ENCODE measurements at places on chromosomes 4 and X.

- no peak for DNase-seq
Observed at GRCh38 chr4:184850018-184850417, 24.2 kb upstream of the ACSL1 start.

- DNase-seq = no peak
Observed at GRCh38 chr4:1873291-1873690, 2.1 kb downstream of the NSD2 start.

GRCh38 chr4:139568206-139568955, 12.4 kb upstream of the SETD7 start:
- no peak for DNase-seq

DNA sequence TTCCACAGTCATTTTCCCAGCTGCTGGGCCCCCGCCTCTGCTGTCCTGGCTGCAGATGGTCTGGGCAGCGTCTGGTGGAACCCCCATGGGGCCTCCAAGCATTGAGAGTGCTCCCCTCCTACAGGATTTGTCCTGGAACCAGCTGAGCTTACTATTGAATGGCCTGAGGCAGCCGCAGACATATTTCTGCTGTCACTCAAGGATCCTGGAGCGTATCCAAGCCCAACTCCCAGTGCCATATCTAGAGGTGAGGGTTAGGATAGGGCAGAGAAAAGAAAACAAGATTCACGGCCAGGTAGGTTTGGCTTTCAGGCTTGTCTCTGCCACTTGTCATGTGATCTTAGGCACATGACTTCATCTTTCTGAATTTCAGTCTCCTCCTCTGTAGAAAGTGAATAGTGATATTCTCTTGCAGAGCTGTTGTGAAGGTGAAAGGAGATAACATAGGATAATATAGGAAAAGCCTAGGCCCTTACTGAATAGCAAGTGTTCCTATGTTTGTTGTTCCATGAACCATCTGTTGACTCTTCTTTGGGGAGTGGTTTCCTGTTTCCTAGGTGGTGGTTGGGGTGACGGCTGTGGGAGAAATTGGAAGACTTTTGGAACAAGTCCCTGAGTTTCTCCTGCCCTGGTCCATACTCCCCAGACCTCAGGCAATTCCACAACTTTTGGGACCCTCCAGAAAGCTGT, 52.3 kb downstream of the SEPSECS start:
- no peak for DNase-seq

DNA sequence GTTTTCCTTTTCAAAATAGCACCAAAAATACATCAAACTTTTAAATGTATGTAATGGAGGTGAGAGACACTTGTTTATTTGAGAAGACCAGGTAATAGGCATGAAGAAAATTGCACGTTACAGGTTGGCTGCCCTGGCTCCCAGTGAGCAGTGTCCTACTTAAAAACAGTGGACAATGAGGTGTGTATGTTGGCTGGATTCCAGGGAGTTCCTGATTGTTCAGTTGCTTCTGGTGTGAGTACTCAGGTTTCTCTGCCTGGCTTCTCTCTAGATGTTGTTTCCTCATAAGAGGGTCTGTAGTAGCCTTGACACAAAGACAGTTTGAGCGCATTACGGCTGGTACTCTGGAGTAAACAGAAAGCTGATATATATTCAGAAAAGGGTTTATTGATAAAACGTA, 29.4 kb downstream of the SNX25 start:
- no peak for DNase-seq

DNA sequence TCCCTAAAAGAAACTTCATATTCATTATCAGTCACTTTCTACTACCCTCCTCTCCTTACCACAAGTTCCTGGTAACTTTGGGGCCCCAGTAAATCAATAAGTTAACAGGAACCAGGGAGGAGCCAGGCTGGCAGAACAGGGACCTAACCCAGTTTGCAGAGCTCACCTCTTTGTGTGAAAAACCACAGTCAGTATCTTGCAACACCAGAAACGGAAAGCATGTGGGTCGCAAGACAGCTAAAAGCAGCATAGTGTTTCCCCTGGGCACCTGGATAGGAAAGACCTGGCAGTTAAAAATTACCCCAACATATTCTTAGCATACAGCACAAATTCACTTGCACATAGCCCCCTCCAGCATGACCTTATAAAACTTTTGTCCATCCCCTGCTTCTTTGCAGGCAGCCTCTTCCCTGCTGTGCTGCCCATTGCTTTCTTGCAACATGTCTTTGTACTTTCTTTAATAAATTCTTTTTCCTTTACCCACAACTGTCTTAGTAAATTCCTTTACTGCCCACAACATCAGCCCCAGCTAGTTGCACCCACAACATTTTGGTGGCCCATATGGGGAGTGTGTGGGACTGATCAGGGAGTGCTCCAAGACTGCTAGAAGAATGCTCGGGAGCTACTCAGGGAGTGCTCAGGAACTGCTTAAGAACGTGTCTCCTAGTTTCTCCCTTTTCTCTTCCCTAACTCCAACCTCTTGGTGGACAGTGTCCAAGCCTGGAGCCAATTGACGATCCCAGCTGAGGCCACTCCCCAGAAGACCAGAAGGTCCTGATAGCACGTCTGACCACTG, 83.4 kb downstream of the MSN start:
- peak; percentile 84 for DNase-seq

DNA sequence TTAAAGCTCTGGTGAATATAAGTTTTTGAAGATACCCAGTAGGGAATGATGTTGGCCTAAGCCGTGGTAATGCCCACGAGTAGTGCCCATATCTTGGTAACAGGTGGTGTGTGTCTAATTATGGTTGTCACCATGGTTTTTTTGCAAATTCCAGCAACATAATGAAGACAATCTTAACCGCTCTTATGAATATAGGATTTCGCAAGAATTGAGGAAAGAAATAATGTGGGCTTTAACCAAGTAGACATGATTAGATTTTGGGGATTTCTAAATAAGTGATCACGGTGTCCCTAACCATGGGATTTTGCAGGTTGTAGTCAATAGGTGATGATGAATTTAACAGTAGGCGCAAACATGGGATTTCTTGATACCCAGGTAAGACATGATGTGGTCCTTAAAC, 2.5 kb downstream of the ATXN3L start:
- DNase-seq = no peak

DNA sequence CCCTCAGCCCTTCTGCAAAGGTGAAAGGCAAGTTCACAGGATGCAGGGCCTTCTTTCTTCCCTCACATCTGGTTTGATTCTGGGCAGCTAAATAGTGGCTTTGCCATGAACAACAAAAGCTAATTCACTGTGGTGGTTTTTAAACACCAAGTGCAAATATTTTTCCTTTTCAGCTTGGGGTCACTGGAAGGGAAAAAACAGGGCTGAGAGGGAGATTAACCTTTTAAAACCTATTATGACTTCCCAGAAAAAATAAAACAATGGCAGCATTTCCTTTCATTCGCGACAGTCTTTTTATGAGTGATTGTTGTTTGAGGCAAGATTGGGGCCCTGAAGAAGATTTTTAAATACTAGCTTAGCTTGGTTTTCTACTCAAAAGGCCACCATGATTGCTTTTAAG, 103.7 kb upstream of the SCML1 start:
- DNase-seq = no peak

- no peak for DNase-seq
Observed at GRCh38 chrX:112223391-112223790, 140.8 kb upstream of the TRPC5 start.

- peak; percentile 82 for DNase-seq
Observed at GRCh38 chrX:12446342-12447075, 308.2 kb downstream of the FRMPD4 start.

DNA sequence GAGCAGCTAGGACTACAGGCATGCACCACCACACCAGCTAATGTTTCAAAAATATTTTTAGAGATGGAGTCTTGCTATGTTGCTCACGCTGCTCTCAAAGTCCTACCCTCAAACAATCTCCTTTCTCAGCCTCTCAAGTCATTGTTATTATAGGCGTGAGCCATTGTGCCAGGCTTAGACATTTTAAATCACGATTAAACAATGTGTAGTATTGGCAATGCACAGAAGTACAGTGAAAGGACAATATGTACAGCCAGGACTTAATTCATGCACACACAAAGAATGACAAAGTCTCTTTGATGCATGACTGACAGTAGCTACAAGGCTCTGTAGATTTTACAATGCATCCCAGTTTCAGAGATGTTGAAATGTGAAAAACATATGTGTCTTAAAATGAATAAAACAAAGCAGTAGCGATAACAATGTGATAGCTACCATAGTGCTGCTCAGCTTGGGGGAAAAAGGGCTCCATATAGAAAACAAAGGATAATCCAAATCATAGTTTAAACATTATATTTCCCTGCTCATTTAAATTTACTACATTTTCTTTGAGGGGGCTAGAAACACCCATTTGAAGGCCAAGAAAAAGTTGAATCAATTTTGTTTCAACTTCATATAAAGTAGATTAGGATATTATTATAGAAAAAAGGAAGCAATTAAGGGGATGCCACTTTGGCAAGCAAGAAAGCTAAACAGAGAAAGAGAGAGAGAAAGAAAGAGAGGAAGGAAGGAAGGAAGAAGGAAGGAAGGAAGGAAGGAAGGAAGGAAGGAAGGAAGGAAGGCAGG, 272.4 kb upstream of the SMIM31 start:
- no peak for DNase-seq
